ENCODE measurements at places on chromosomes 3 and 15.

GRCh38 chr3:113832477-113833164 is 6.0 kb upstream of the GRAMD1C start:
- no peak for DNase-seq

- no peak for DNase-seq
Observed at GRCh38 chr3:10137178-10137577, 4.4 kb upstream of the VHL start.

- DNase-seq: no peak
Observed at GRCh38 chr3:41111011-41111410, 88.3 kb upstream of the CTNNB1 start.

DNA sequence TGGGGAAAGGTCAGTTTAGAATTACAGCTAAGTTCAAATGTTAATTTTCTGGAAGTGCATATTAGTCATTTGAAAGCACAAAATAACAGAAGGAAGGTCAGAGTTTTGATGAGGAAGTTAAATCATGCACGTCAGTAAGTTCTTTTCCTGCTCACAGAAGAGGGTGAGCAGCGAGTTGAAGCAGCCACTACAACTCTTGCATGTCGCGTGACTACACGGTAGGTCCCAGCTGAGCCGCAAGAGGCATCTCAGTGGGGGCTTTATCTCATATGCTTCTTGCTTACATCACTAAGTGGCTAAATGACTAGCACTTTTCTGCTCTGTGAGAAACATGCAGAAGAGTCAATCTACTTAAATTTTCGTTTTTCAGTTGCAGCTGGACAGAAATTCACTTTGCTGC is 21.3 kb upstream of the SEC62 start:
- no peak for DNase-seq

DNA sequence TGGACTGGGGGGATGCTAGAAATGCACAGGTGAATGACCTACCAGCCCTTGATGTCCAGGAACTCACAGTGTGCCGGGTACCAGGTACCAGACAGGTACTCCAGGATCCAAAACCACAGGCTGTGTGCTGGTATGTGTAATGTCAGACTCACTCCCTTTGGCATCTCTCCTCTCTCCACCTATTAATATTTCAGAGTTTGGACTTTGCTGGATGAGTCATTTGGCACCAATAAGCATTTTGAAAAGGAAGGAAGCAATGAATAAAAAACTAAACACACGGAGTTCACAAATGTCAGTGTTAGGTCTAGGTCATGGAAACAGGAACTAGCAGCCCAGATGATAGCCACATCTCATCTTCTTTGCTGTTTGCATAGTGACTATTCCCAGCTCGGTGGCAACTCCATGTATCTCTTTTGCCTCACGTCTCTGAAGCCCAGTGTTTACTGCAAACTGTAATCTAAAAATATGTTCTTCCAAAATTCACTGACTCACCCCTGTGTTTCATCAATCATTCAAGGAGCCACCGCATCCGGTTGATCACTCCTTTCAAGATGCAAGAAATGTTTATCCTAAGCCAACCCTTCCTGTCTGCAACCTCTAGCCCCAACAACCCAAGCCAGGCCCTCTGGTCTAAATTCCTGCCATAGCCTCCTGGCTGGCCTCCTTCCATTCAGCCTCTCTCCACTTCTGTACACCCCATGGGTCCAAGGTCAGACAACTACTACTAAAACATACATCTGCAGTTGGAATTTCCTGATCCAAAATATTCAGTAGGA is 8.4 kb downstream of the ITGB5 start:
- DNase-seq: no peak

DNA sequence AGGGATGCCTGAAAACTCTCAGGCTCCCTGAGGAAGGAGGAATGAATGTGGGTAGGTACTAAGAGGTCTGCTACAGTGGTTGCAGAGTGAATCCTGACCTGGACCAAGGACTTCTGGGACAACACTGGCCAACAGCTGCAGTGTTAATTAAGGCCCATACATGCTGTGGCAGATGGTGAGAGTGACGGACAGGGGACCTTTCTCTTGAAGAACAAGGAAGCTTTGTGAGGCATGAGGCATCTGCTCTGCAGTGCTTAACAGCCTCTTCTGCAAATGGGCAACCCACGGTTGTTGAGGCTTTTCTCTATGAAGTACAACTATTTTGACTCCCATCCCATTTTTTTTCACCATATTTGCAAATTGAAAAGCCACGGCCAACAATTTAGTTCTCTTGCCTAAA is 26.6 kb upstream of the ACAN start:
- DNase-seq: no peak

DNA sequence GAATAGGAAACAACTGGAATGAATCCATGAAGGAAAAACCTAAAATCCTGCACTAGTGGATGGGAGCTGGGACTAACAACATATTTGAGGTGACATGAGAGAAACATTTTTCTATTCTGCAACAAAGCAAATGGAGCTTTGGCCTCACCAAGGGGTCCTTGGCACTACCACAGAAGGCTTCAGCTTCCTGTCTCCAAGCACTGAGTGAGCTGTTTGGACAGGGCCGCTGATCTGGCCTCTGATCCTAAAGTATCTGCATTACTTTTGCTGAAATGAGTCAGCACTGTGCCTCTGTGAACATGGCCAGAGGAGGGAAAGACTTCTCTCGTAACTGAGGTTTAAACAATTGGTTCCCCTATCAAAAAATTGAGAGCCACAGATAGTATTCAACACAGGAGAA is 9.0 kb downstream of the ARPP21 start:
- no peak for DNase-seq

- DNase-seq: peak; percentile 70
Observed at GRCh38 chr15:51622604-51623370, at the start of gene DMXL2. Gene DMXL2 (minus strand): TSS chr15:51622771. CDS start chr15:51622545, 226 bp downstream.

- DNase-seq: no peak
Observed at GRCh38 chr15:41691471-41691870, 31.3 kb downstream of the MGA start.

- no peak for DNase-seq
Observed at GRCh38 chr3:16836505-16837237, 48.1 kb upstream of the PLCL2 start.

DNA sequence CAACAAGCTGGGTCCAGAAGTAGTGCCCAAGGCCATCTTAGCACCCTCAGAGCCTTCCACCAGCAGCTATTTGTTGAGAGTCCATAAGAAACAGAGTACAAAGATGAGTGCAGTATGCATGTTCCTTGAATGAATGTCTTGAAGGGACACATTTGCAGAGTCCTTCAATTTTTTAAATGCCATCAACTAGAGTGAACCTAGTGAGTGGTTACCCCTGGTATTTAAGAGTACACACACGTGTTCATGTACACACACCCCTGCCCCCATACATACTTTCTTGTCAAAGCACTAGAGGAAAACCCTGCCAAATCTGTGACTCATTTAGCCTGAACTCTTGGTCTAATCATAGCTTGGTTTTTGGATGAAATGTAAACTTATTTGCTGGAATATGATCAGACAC is 84.5 kb upstream of the GALNT15 start:
- no peak for DNase-seq

DNA sequence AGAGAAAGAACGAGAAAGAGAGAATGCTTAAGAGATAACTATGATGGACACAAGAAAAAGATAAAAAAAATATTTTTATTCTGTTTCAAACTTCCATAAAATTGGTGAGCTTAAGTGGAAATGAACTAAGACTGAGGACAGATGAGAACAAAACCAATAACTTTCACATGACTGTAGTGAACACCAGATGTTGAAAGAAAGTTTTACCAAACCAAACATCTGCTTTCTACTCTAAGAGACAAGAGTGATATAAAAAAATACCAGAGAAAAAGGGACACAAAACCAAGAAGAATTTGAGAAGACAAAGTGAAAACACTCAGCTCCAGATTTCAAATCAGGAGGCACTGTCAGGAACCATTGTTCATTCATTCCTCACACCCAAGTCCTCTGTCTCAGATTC is 147.9 kb downstream of the IMPG2 start:
- no peak for DNase-seq

DNA sequence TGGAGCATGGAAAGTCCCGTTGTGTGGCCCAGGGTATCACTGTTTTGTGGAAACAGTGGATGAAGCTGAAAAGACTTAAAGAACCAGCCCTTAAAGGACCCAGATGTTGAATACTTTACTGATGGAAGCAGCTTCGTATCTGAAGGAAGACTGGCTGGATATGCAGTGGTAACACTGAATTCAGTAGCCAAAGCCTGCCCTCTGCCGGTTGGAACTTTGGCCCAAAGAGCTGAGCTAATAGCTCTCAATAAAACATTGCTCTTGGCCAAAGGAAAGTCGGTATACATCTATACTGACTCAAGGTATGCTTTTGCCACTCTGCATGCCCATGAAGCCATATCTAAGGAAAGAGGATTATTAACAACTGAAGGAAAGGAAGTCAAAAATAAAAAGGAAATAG is 885.4 kb downstream of the PDCD6IP start:
- DNase-seq: no peak

DNA sequence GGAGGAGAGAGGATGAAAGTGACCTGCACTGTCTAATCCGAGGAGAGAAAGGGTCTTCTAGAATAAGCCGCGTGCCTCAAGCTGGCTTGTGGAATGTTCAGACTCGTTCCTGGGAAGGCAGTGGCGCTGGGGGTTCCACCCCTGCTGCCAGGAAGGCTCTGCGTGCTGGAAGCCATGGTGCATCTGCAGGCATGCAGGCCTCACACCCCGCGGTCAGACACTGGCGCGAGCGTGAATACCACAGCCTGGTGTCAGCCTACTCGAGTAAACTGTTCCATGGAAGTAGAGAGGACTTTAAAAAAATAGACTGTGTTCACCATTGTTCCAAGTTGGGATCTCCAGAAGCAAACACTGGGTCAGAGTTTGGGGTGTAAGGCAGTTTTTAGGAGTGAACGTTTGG is 25.9 kb upstream of the GABRG3 start:
- no peak for DNase-seq

DNA sequence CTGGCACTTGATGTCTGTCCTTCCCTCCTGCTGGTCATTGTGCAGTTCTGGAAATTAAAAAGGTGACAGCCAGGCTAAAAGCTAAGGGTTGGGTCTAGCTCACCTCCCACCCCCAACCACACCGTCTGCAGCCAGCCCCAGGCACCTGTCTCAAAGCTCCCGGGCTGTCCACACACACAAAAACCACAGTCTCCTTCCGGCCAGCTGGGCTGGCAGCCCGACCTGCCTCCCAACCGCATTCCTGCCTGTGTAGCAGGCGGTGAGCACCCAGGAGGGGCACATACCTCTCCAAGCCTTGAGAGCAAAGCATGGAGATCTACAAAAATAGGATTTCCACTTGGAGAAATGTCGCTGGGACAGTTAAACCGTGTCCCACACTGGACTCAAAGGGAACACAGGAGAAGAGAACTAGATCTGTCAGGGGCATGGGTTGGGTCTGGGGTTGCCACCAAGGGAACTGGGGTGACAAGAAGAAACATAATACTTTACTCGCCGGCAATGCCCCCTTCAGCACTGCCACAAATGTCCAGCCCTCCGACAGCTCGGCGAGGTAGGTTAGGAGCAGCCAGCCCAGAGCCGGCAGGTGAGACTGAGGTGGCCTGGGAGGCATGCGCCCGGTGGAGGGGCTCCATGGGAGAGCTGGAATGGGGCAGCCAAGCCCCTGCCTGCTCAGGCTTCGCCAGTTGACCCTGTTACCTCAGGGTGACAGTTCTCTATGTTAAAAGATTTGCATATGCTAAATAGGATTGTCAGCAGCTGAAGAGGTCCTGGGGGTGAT is 52.2 kb downstream of the EXOG start:
- no peak for DNase-seq

DNA sequence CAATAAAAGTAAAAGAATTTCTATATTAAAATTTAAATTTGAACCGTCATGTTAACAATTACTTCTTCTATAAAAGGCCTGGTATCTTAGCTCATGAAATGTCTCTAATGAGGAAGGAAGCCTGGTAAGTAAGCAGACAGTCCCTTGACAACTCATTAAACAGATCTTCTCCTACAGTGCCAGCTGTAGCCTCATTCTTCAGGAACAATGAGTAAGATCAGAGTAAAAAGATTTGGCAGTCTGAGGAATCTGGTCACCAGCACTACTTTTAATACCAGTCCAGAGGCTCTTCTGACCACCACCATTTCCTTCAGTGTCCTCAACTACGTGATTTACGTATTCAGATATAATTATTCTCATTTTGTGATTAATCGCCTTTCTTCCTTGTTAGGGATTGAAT is 955.0 kb upstream of the ALCAM start:
- no peak for DNase-seq

DNA sequence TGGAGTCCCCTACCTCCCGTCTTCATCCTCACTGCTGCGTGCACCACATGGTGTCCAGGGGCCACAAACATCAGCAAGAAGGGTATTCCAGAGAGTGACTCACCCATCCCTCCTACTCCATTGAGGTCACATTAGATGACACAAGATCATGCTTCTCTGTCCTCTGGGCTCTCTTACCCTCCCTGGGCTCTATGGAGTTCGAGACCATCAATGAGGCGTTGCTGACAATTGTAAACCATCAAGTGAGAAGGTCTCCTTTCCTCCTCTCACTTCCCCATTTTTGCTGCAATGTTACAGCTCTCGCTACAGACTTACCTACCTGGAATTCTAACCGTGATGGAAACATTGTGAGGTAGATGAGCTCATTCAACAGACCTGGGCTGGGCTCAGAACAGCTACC is 51.7 kb downstream of the HMCES start:
- DNase-seq: no peak

DNA sequence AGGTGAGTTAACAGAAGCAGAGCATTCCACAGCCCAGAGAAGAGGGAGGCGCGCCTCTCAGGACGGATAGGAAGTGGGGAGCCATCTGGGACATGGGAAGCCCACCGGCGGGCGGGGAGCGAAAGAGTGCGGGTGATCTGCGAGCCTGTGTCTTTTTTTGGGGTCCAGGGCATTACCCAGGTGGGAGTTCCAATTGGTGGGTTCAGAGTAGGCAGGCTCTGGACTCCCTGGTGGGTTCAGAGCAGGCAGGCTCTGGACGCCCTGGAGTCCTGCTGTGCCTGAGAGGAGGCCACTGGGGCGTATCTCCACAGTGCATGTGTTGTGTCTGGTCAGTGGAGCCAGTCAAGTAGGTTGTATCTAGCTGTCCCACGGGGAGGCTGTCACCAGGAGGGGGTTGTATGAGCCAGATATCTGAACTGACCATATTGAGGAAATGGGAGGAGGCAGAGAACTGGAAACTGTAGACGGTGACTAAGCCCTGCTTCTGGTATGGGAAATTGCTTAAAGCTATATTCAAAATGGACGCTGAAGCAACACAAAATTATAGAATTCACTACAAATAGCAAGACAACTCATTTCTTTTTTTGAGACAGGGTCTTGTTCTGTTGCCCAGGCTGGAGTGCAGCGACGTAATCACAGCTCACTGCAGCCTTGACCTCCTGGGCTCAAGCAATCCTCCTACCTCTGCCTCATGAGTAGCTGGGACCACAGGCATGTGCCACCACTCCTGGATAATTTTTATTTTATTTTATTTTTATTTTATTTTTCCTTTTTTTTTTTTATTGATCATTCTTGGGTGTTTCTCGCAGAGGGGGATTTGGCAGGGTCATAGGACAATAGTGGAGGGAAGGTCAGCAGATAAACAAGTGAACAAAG is 34.5 kb upstream of the CHST2 start:
- DNase-seq: no peak

GRCh38 chr15:75584121-75584520 is 5.0 kb upstream of the PTPN9 start:
- no peak for DNase-seq

GRCh38 chr3:128011140-128011539 is 41.1 kb upstream of the SEC61A1 start:
- DNase-seq: peak; percentile 73

All from NCI-H1105 (cell line).